GM20000 (cell line): ENCODE measurements at places on chromosomes 2 and 18.

DNA sequence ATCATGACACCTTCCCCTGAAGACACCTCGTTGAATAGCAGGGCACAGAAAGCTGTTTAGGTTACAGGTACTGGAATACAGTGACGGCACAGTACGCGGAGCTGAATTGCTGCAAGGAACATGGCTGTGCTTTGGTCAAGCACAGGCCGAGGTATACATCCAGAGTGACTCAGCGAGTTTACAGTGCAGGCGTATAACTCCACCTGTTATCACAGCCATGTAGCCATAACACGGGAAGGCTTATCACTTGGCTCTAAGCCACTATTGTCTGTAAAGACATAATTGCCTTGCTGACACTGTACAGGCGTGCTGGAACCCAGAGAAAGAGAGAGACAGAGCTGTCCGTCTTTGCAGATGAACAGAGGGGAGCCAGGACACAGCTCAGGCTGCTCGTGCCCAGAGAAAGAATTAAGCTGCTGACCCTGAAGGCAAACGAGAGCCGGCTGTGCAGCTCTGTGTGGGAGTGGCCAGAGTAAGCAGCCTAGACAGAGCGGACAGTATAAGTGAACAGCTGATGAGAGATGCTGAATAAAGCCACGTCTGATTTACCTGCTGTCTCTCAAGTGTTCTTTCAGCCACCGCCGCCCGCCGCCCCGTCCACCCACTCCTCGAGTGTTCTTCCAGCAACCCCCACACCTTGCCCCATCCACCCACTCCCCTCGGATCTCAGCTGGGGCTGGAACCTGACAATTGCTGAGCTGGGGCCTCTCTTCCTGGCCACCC is 87.3 kb upstream of the PPP1CB start:
- no peak for DNase-seq

DNA sequence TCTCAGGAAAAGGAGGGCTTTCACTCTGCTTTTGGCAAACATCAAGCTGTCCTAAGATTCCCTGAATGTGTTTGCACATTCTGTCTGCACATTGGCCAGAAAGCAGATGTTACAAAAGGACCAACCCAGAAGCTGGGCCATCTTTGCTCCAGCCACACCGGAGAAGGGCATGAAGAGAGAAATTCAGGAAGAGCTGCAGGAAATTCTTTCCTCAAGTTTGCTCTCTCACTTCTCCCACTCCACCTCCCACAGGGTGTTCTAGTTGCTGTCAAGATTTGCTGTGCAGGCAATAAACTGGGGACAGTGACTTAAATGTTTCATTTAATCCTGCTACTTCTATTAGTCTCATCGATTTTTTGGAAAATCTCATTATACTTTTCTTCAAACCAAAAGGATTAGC is 137.7 kb upstream of the UNC80 start:
- DNase-seq, result no peak

DNA sequence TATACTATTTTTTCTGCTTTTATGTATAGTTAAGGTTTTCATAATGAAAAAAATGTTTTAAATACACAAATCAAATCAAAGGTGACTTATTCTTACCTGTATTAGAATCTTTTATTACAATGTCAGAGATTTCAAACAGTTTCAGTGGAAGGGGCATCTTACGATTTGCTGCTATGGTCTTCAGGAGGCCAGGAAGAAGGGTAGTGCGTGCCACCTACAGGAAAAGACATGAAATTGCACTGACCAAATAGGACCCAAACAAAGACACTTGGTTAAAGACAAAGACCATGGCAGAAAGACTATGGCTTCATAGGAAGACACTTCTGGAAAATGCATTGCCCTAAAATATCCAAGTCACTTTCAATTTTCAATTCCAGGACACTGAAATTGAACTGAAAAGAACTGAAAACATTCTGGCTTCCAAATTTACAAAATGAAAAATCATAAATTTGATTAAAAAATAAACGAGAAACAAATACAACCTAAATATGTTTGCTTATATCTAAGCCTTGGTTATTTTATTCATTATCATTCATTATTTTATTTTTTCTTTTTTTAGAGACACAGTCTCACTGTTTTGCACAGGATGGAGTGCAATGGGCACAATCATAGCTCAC is 42.1 kb downstream of the FARSB start:
- peak; percentile 65 for DNase-seq

GRCh38 chr2:163626639-163627109 is 109.1 kb downstream of the FIGN start:
- no peak for DNase-seq

DNA sequence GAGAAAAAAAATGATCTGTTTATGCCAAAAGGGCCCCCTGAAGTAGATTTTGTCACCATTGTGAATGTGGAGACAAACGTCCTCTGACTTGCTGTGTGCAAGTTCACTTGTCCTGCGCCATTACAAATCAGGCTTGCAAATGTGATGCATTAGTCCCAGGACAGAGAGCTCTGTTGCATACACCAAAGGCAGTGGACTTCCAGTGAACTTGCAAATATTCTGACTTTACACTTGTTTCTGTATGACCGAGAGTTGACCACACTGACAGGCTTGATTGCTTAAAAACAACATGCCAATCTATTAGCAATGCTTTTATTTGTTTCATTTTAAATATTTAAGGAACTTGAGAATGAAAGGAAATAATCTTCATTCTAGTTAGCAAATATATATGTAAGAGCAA is 293.2 kb downstream of the PLCL1 start:
- no peak for DNase-seq

- DNase-seq, result no peak
Measured at GRCh38 chr18:34904994-34905393, 136.2 kb upstream of the MAPRE2 start.

GRCh38 chr2:136502660-136503059 is 262.7 kb upstream of the THSD7B start:
- DNase-seq, result no peak

DNA sequence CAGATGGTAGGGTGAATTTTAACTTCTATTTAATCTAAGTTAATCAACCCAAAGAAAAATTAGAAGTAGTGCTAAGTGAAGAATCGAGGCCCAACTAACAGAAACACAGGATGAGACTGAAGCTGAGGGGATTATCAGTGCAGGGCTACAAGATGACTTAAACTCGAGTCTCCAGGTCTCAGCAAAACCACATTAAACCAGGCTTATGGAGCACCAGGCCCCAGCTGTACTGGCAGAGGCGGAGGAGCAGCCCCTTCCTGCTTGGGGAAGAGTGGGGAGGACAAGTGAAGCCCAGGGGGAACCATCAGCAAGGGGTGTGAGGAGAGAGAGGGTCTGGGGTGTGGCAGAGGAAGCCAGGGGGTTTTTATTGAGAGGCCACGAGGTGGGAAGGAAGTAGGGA is 135.9 kb upstream of the EPAS1 start:
- no peak for DNase-seq

DNA sequence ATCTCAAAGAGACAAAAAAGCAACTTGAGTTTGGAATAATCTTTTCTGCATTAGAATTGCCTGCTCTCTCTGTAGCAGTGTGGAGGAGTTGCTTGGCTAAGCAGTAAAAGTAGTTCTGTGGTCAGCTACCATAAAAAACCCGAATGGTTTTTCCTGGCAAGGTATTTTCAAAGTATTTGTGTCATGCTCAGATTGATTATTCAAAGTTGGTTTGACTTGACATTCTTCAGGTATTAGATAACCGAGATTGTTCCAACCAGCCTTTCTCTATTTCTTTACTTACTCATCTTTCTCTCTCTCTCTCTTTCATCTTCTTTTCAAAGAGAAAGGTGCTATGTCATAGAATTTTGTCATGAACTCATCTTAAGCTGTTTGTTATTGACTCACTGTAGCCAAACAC is 404.9 kb downstream of the CPS1 start:
- no peak for DNase-seq

DNA sequence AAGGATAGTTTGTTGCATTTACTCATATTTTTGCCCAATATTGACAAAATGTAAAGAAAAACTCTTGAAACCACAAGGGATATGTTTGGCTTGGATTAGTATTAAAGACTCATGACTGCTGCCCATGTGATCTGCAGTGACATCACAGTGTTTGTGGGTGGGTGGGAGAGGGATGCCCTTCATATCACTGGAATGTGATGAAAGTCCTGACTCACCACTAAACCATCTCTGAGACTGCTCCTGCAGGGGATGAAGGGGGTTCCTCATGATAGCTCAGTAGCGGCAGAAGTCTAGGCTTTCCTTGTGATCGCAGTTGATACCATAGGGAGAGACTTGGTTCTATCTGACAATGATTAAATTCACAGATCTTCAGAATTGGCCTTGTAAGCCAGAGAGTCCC is 451.2 kb downstream of the CNTNAP5 start:
- DNase-seq, result no peak

DNA sequence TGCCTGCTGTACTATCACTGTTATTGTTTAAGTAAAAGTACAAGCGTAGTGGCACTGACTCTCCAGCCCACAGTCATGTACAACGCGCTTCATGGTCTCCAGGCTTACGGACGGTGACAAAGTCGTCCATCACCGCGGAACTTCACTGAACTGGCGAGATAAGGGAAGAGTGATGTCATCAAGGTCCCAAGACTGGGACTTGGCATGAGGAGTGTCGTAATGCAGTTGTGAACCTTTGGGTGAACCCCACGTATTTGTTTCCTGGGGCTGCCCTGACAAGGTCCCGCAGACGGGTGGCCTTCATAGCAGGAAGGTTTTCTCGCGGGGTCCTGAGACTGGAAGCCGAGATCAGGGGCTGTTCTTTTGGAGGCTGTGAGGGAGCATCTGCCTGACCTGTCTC is 17.3 kb downstream of the NFATC1 start:
- DNase-seq, result no peak

DNA sequence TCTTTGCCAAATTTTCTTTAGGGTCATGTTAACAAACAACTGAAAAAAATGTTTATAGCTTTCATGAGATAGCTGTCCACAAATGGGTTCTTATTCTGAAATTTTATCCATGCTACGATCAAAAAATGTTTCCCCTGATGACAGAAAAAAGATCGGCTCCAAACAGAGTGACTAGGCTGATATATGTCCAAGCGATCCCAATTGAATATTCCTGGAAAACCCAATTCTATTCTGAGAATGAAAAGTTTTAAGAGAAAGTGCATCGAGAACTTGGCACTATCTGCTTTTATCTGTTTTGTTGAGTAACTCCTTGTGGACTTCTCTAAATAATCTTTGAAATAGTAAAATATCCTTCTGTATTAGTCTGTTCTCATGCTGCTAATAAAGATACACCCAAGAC is 19.1 kb downstream of the KCNE4 start:
- DNase-seq, result no peak

- no peak for DNase-seq
Measured at GRCh38 chr2:27208486-27209050, 3.3 kb upstream of the ATRAID start.

- DNase-seq, result no peak
Measured at GRCh38 chr2:104758199-104758620, 95.7 kb upstream of the POU3F3 start.

GRCh38 chr2:32538735-32539134 is 89.1 kb upstream of the TTC27 start:
- DNase-seq, result no peak

- DNase-seq, result no peak
Measured at GRCh38 chr2:19377717-19378116, 19.3 kb upstream of the OSR1 start.

DNA sequence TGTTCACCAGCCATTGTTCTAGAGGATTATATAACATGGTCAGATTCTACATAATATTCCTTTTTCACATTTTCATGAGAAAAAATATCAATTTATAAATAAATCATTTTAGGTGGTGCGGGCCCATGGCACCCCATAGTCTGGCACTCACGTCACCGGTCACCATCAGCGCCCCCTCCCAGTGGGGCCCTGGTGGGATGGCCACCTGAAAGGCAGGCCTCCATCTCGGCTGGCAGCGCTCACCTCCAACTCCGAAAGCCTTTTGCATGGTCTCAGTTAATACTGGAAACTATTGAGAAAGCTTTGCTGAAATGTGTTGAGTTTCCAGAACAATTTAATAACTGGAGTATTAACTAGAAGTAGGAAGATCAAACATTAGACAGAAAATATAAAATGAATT is 141.4 kb upstream of the SALL3 start:
- DNase-seq, result no peak

- no peak for DNase-seq
Measured at GRCh38 chr2:192026059-192026824, 168.5 kb downstream of the TMEFF2 start.

DNA sequence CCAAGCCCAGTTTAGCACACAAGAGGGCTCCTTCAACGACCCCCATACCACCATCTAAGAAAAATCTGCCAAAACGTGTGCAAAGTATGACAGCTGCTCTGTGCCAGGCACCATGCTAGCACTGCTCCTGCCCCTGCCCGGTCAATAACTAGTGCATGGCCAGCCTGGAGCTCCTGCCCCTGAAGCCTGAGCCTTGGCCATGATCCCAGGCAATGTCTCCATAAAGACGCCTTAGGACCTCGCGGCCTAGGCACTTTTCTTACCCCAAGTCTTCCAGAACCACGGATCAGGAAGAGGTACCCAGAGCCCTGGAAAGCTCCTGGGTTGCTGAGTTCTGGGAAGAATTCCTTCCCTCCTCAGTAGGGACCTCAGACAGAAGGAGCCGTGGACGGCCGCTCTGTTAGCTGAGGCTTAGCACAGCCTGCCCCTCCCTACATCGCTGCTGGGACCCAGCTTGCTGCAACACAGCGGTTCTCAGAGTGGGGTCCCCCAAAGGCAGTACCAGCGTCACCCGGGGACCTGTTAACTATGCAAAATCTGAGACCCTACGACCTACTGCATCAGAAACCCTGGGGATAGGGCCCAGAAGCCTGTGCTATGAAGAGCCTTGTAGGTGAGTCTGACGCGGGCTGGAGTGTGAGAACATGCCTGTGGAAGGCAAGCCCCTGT is 117.8 kb upstream of the TWIST2 start:
- DNase-seq, result no peak

- no peak for DNase-seq
Measured at GRCh38 chr18:48698707-48699106, 159.9 kb downstream of the CTIF start.

DNA sequence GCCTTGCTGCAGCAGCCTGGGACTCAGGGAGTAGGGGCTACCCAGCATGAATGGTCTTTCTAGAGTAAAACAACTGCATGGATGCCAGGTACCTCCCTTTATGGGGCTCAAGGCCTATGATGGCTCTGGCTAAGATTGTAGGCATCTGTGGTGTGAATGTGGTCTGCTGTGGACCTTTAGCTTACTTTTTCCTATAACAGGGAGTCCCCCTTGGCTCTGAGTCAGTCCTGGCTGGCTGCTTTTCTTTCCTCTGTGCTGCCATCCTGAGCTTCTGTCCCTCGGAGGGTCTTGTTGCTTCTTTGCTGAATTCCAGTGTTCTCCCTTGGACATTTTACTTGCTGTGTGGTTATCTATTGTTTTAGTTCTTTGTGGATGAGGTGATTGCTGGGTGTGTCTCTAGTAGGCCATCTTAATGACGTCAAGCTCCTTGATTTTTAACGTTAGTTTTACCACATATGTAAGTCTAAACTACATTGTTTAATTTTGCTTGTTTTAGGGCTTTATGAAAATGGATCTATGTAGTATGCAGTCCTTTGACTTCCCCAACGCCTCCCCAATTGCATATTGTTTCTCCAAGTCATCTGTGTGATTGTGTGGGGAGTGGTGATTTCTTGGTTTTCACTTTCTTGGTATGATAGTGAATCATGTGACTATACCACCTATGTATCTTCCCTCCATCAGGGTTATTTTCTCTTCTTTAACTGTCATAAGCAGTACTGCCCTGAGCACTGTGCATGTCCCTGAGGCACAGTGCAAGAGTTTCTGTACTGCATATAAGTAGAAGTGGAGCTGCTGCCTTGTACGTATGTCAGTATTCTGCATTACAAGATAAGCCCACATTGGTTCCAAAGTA is 92.4 kb downstream of the NCK2 start:
- DNase-seq, result no peak

GRCh38 chr2:39981883-39982311 is 202.8 kb upstream of the THUMPD2 start:
- DNase-seq, result no peak
